ENCODE measurements at places on chromosomes 5 and 9.

DNA sequence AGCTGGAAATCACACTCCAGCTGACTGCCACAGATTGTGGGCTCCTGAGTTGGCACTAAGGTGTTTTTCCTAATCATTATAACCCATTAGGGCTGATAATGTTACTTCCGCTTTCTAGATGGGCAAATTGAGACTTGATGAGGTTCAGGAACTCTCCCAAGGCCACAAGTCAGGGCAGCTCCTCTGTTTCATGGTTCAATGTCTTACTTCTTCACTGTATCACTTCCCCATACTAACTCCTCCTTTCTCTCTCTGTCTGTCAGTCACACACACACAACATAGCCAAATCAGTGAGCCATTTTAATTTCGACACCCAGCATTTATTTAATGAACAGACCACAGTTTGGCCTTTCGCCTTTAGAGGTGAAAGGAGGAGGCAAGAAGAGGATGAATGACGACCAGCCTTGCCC lies 17.8 kb upstream of the TRAF1 start:
- DNase-seq = no peak

GRCh38 chr5:36452424-36453006 lies 150.8 kb upstream of the RANBP3L start:
- DNase-seq = no peak

- DNase-seq = no peak
These were observed 278.4 kb downstream of the NSG2 start for GRCh38 chr5:174323878-174324281.

GRCh38 chr5:19676895-19677294 lies 311.1 kb downstream of the CDH18 start:
- DNase-seq = no peak

DNA sequence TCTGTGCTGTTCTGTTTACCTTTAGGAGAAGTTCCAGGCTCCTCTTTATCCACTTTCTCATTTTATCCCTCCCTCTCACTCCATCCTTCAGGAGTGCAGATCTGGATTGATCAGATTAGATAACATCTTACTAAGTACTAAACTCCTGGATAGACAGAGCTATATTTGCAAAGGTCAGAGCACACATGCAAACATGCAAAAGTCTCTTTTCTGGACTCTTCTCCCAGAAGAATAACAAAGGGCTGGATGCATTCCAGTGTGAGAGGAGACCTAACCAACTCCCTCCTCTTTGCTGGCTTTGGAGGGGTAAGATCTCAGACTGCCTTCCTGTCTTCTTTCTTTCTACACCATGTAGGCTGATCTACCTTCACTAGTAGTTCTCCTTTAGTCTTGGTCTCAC lies 21.4 kb downstream of the GARNL3 start:
- no peak for DNase-seq

DNA sequence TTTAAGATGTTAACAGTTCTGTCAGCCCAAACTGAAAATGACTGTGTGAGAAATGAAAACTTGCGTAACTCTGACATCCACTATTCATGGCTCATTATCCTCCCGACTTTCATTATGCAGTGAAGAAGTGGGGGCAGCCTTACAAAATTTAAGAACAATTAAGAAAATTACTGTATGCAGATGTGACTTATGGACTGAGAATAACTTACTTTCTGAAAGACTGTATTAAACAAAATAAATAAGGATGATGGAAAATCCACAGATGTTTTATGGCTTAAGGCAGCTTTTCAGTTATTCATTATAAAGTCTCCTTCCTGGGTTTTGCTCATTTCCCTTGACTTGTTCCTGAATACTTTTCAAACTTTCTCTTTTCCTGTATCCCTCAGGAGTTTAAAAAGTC lies 55.2 kb downstream of the GRIN3A start:
- no peak for DNase-seq

DNA sequence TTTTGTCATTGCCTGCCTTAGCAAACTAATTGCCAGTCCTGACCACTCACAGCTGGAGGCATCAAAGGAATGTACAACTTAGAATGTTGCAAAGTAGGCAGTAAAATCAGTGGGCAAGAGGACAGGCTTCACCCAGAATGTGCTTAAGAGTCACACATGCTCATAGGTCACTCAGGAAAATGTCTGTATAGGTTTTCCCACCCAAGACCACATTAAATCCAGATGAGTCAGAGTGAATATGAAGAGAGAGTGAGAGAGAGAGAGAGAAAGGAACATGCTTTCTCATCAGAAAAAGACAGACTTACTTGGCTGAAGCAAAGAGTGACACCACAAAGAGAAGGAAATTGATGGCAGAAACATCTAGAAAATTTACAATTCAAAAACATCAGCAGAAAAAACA lies 37.9 kb downstream of the PLEKHG4B start:
- DNase-seq = peak; percentile 63

DNA sequence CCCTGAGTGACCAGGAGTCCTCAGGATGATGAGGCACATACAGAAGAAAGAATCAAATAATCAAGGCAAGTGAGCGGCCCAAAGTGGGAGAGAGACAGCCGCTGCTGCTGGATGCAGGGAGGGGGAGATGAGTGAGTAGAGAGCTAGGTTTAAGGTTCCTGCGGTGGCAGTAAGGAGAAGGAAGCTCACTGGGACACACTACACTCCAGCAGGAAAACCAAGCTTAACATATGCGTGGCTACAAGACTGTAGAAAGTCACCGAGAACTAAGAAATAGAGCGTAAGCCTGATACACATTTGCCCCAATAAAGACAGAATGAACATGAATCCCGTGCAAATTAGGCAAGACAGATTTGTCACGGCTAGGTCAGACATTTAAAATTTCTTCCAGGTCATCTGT lies 470.2 kb downstream of the KDM4C start:
- no peak for DNase-seq

GRCh38 chr5:58940446-58940845 lies 357.6 kb downstream of the RAB3C start:
- DNase-seq = no peak

- DNase-seq = no peak
These were observed 545 bp downstream of the CDKN2B-AS1 start for GRCh38 chr9:21995006-21995665.

GRCh38 chr9:29289365-29289764 lies 1716.1 kb upstream of the C9orf72 start:
- no peak for DNase-seq

DNA sequence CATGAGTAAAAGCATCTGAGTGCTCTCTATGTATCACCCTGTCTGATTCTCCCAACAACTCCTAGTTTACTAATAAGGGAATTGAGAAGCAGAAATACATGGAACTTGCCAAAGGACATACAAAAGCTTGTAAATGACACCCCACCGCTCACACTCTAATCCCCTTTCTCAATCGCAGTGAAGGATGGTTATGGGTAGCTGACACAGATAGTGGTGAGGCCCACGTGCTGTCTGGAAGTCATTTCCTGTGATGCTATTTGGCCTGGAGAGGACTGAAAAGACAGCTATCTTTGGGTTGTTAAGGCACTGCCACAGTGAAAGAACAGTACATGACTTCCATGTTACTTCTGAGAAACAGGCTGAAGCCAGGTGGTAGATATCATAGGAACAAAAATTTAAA lies 117.0 kb downstream of the GLIS3 start:
- no peak for DNase-seq

GRCh38 chr5:72221541-72221940 lies 98.5 kb downstream of the MRPS27 start:
- DNase-seq = no peak

GRCh38 chr5:82509762-82510161 lies 231.6 kb upstream of the RPS23 start:
- no peak for DNase-seq

GRCh38 chr9:107866711-107867311 lies 377.2 kb upstream of the KLF4 start:
- DNase-seq = no peak

DNA sequence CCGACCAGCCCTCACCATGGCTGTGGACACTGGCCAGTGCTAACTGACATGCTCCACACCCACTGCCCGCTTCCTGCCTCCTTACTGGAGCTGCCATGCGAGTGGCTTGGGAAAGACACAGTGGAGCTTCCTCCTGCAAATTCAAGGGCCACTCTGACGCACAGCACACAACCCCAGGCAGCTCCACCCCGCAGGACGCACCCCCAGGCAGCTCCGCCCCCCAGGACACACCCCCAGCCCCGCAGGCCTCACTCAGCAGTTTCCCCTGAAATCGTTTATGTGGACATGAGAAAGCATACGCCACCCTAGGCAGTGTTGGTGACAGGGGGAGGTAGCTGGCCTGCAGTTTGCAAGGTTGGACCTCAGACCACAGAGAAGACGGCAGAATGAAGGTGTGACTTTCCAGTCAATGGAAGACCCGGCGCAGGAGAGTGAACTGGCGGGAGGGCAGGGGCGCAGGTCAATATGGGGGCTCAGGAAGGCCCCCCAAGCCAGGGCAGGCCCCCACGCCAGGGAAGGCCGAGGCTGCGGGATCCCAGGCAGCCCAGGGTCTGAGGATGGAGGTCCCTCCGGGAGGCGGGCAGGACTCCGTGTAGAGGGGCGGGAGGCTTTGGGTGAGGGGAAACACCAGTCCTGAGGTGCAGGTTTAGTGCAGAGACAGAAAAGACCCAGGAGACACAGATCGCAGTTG lies 21.6 kb downstream of the LPCAT1 start:
- DNase-seq = no peak

DNA sequence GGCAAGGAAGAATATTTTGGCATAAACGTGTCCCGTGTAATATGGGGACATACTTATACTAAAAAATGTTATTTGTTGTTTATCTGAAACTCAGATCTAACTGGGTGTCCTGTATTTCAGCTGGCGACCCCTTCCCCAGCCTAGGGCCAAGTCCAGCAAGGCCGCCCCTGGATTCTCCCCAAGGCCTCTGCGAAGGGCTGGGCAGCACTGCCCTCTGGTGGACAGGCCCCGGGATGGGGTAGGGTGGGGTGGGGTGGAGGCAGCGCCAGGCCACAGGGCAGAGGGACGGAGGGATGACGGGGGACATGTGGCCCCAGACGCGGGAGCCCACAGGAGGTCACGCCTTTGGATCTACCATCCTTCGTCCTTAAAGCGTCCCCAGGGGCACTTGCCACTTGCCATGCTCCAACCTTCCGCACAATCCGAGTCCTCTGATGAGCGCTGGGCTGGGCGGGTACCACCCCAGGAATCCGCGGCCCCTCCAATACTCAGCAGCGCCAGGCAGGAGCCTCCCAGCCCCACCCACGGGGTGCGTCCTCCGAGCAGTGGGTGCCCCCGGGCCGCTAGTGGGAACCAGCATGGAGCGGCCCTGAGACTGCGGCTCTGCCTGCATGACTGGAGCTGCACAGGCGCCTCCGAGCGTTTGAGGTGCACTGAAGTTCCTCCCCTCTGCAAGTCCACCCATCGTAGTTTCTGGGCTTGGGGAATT lies 7.1 kb upstream of the AGPAT2 start:
- no peak for DNase-seq

- DNase-seq = no peak
These were observed 4.5 kb downstream of the TTC23L start for GRCh38 chr5:34843497-34843896.

- no peak for DNase-seq
These were observed 38.0 kb upstream of the CCDC152 start for GRCh38 chr5:42718591-42718990.

DNA sequence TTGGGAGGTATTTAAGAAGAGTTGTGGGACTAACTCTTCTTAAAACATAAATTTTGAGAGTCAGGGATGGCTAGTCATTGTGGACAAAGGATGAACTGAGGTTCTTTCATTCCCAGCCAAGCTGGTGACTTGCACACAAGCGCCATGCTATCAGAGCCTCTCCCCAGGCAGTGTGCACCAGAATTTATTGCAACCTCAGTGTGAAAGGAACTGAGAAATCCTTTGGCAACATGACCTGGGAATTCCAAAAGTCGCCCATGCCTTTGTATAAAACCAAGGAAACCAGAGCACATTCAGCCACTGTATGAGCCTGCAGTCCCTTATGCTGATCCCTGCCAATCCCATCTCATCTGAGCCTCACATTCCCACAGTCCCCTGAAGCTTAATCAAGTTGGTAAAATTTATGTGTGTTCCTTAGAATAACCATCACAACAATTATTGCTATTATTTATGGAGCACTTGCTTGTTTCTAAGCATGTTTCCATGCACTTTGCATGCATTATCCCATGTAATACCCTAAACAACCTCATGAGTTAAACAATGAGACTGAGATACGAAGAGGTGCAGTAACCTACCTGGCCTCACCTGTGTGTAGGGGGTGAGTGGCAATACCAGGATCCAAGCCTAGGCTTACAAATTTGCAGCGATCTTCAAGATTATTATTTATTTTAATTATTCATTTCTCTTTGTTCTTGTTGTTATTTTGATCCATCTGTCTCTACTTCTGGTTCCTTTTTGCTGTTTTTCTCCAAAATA lies 116.4 kb downstream of the NTRK2 start:
- DNase-seq = no peak

GRCh38 chr9:130239363-130239695 lies 26.2 kb upstream of the HMCN2 start:
- no peak for DNase-seq

Measured in HFF-Myc (cell line).